ENCODE measurements at places on chromosomes 16 and 17.

DNA sequence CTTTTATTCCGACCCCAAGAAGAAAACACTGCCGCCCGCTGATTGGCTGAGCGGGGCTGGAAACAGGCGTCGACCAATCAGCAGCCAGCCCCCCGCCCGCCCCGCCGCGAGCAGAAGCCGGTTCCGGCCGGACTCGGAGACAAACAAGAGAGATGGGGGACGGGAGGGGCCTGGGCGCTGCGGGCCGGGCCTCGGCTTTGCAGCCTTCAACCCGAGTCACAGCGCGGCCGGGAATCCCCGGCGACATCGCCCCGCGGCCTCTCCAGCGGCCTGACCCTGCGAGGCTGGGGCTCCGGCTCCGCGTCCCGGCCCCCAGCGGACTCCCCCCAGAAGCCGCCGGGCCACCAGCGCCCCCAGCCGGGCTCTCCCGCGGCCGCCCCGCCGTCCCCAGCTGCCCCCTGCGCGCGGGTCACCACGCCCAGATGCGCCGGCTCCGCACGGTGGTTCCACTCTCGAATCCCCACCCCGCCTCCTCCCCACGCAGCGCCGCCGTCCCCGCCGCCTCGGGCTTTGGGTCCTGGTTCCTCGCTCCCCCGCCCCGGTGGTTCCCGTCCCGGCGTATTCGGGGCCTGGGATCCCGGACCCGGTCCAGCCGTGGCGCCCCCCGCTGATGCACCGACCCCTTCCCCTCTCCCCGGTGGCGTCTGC is 346 bp upstream of the SLC43A2 start:
- peak overlapping the region; percentile 92 for H3K27ac ChIP-seq
- H3K4me1 ChIP-seq, result peaks cover 9% of the 10 kb centered on the region
- H3K4me3 ChIP-seq, result peak overlapping the region; percentile 66
- no peaks in the 10 kb centered on the region for H3K36me3 ChIP-seq
- peak; percentile 93 for DNase-seq

GRCh38 chr17:49783071-49783715 is 5.3 kb upstream of the KAT7 start:
- H3K4me3 ChIP-seq, result no peak overlapping the region
- no peaks in the 10 kb centered on the region for H3K27me3 ChIP-seq
- no peaks in the 10 kb centered on the region for H3K36me3 ChIP-seq
- DNase-seq, result no peak
- H3K4me1 ChIP-seq, result peaks cover 5% of the 10 kb centered on the region

DNA sequence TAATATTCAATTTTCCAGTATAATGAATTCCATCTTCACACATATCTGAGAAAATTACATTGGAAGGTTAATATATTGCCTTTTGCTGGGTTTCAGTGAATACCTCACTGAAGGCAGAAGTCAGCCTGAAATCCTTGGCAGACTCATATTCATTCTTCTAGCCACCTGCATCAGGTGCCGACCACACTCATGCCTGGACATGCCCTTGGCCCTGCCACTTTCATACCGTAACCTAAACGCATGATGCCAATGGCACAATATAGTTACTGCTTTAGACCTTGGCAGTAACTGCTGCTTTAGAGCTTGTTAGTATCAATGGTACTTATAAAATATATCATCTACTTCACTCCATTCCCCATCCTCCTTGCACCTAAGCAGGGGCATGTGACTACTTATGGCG is 817.6 kb upstream of the CDH8 start:
- no peaks in the 10 kb centered on the region for H3K36me3 ChIP-seq
- H3K27me3 ChIP-seq, result no peaks in the 10 kb centered on the region
- H3K27ac ChIP-seq, result no peak overlapping the region
- no peaks in the 10 kb centered on the region for H3K4me1 ChIP-seq
- DNase-seq, result no peak
- H3K4me3 ChIP-seq, result no peak overlapping the region

DNA sequence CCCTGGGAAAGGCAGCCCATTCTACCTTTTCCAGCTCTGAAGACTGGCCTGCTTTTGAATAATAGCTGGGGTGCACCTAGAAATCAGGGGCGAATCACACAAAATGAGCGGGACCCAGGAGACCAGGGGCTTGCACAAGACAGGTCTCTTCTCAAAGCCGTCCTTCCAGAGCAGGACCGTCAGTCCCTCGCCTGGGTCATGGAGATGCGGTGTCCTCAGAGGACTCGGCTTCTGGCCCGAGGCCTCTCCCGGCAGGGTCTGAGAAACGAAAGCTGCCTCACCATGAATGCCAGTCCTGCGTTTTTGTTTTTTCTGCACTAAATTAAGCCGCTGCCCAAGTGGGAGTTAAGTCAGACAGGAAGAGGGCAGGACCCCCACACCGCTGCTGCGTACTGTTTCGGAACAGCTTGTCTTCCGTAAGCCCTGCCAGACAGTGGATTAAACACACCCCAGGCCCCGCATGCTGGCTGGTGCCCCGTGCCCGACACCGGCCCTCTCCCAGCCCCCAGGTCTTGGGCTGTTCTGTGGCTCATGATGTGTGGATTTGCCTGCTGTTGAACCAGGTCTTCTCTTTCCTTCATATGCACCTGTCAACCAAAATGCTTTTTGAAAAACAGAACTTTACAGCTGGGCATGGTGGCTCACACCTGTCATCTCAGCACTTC is 142.1 kb upstream of the RPH3AL start:
- no peak overlapping the region for H3K4me3 ChIP-seq
- H3K27ac ChIP-seq, result no peak overlapping the region
- DNase-seq, result no peak
- H3K4me1 ChIP-seq, result peaks cover 3% of the 10 kb centered on the region

DNA sequence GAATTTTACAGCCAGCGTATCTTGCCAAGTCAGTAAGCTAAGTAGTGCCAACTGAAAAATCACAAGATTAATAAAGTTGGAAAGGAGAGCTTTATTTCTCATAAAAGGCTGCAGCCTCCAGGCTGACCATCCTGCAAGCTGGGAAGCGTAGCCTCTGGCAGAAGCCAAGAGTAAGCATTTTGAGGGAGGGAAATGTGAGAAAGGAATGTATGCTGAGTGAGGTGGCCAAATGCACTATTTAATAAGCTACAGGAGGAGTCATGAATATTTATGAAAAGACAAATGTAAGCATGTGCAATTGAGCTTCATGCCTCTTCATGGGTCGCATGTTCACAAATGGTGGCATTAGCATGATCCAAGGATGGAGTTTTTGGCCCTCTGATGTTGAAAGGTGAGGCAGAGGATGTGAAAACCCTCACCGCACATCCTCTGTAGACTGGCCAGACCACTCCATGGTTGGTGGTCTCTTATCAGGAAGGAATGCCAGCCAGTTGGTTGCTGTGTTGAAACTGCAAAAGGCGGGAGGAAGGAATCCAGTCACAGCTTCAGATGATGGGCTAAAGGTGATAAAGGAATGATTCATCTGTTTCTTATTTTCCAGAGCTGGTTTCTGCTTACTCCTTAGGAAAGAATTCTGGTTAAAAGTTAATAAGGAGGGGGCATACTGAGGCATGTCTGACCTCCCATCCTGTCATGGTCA is 9.2 kb downstream of the KRT33B start:
- no peak overlapping the region for H3K4me3 ChIP-seq
- H3K36me3 ChIP-seq, result no peaks in the 10 kb centered on the region
- no peak for DNase-seq
- peaks cover 3% of the 10 kb centered on the region for H3K27me3 ChIP-seq
- H3K4me1 ChIP-seq, result no peaks in the 10 kb centered on the region

GRCh38 chr17:80844418-80844990 is 147.1 kb upstream of the CHMP6 start:
- no peak overlapping the region for H3K27ac ChIP-seq
- no peak for DNase-seq
- H3K4me3 ChIP-seq, result no peak overlapping the region

Data from K562 (cell line).